SK-N-DZ (cell line): ENCODE measurements at places on chromosomes 13 and 19.

DNA sequence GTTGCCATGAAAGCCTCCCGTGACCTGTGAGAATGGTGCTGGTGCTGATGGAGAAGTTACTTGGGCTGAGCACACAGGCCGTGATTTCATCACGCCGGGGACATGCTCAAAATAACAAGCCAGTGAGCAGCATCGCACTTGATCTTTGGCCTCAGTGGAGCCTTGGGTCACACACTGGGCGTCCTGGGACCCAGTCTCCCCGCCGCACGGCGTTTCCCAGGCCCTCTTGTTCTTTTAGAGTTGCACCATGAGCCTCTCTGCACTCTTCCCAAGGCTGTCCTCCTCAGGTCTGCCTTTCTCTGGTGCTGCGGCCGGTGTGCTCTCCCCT, 9.5 kb upstream of the NDUFS7 start:
- DNase-seq: no peak

- no peak for DNase-seq
Observed at GRCh38 chr13:65677906-65678305, 1552.2 kb downstream of the PCDH9 start.

DNA sequence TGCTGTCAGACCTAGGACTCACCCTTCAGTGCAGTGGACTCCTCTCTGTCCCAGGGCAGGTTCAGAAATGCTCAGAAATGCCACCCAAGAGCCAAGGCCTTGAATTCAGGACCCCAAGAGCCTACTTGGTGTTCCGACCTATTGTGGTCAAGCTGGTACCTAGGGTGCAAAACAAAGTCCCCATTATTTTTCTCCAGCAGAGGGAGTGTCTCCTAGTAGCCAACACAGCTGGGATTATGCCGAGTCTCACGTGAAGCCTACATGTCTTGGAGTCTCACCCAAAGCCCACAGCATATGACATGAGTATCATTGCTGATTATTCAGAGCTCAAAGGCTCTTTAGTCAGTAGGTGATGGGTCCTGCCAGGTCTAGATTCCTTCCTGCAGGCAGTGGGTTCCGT, 671.1 kb upstream of the SPRY2 start:
- DNase-seq: no peak

DNA sequence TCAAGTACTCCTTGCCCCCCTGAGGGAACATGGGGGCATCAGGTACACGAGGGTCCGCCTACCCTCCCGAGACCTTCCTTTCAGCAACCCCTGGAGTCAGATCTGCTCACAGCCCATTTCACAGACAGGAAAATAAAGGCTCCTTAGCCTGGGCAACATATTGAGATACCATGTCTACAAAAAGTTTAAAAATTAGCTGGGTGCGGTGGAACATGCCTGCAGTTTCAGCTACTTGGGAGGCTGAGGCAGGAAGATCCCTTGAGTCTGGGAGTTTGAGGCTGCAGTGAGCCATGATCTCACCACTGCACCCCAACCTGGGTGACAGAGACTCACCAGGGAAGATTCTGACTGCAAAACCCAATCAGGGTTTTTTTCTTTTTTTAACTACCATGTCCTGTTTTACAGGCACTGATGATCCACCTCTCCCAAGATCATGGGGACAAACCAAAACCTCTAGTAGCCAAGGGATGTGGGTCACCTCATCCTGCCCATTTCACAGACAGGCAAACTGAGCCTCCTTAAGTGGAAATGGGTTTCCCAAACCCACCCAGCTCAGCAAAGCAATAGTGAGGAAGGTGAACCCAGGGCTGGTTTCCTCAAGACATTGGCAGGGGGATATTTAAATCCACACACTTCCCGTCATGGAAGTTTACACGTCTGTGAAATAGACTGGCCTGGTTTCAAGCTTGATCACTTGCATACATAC, 6.4 kb upstream of the CDKN2D start:
- no peak for DNase-seq

- DNase-seq: peak; percentile 60
Observed at GRCh38 chr19:1401138-1401888, at the start of gene GAMT. Gene GAMT, minus strand, starts transcription at chr19:1401542. Its CDS starts 66 bp downstream, at chr19:1401476.

GRCh38 chr13:30204564-30204963, 102.8 kb downstream of the KATNAL1 start:
- no peak for DNase-seq

DNA sequence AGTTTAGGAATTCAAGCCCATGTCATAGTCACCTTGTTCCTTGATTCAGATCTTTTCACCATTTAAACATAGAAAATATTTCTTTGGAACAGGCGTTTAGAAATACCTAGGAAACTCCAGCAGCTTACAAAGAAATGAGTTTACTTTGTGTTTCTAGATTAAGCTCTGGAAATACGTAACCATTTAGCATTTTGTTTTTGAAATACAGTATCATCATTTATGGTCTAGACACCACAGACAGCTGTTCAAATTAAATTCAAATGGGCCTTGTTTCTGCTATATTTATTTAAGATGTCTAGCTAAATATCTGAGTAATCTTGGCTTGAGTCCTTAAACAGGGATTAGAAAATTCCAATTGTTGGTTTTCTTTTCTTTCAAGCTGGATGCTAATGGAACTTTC, 228.5 kb downstream of the NDFIP2 start:
- DNase-seq: no peak

GRCh38 chr19:28710278-28710677, 502.7 kb downstream of the UQCRFS1 start:
- peak; percentile 41 for DNase-seq

- no peak for DNase-seq
Observed at GRCh38 chr19:41668315-41668714, 19.8 kb downstream of the CEACAM7 start.

GRCh38 chr13:107421028-107421427, 794.3 kb downstream of the LIG4 start:
- no peak for DNase-seq
